ENCODE measurements at places on chromosomes 3 and 15.
A peak's percentile ranks its signal among the peaks of the same experiment; 100 is the strongest.

DNA sequence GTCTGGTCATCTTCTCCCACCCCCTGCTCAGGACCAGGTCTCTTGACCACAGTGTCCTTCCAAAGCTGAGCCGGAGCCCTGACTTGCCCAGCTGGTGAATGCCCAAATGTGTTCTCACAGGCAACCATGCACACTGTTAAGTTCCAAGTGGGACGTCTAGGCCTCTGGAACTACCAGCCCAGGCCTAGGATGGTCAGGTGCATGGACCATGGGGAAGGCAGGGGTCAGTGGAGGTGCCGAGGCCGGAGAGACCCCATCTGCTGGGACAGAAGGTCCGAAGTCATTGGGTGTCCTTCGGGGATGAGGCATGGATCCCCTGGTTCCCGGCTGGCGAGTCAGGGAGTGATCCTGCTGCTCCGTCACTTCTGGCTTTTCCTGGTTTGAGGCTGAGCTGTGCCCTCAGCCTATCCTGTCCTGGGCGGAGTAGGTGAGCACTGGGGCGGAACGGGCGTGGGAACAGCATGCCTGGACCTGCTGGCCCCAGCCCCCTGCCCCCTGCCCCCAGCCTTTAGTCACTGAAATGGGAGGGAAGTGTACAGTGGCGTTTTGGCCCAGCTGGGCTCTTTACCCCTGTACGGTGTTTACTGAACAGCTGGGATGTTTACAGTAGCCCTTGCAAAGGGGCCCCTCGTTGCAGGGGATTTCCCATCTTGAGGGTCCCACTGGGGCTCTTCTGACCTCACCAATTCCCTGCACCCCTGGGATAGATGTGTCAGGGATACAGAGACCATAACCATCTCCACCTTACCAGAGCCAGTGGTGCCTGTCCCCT is 12.1 kb downstream of the SEMA3F start:
- no peak for DNase-seq

DNA sequence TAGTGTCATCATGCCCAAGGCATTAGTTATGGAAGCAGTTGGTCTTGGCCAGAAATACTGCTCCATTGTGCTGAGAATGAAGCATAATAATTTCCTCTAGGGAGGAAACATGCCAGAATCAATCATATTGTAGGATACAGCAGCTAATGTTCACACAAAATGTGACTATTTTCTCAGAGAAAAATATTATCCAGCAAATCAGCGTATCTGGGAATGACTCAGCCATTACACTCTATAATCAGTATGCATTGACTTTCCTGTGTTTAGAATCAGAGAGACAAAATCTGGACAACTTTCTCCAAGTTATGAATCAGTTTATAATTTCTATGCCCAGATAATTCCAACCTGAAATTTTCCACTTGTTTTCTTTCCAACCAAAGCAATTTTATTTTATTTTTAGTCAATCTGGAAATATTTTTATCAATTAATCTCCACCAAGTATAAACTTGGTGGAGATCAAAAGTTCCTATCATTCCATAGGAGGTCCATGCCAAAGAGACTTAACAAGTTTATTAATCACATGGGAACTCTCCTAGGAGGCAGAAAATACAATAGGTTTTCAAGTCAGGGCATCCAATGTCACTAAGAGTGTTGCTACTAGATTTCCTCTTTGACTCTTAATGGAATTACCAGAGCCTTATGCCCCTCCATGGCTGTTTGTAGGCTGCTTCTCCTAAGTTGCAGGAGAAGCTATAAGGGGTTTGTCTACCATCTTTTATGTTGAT is 36.4 kb downstream of the SUCNR1 start:
- peak; percentile 26 for DNase-seq

DNA sequence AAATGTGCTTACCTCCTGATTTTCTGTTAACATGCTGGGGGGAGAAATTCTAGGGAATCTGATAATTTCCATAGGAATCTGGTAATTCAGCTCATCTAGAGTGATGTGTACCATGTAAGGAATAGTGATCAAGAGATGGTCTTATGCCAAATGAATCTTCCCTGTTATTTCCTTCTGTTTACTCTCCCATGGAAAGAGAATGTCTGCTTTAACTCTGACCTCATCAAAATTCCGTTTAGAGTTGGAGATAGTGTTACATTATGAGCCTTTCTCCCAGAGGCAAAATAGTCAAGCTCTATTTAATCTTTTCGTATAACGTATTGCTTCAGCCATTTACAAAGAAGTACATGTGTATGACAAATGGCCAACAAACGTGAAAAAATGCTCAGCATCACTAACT is 76.6 kb downstream of the ARHGEF26 start:
- DNase-seq = no peak

GRCh38 chr15:89126009-89126408 is 37.8 kb downstream of the ABHD2 start:
- DNase-seq = no peak

DNA sequence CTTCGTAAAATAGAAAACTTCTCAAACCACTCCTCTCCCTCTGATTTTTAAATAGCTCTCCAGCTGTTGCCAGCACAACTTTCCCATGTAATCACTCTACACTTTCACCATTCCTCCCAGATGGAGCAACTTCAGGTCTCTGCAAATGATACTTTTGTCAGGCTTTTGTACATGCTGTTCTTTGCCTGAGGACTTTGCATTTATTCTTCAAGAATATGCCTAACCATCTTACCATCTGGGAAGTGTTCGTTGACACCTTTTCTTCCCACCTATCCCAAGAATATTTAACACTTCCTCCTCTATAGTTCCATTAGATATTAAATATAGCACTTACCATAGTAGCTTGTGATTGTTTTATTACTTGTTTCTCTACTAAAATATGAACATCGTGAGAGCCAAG is 703.7 kb downstream of the CADM2 start:
- no peak for DNase-seq

DNA sequence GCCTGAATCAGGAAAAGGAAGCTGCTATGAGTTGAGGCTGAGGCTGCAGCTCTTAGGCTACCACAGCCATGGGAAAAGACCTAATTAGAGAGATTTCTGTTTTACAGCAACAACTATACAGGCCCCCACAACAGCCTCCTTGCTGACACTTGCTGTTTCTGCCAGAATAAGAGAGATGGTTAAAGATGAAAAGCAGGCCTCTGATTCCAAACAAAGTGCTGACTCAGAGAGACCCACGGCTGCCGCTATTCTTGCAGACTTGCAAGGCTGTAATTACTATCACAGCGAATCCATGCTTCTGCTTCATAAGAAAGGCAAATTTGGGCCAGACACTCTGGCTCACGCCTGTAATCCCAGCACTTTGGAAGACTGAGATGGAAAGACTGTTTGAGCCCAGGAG is 41.8 kb downstream of the MCF2L2 start:
- DNase-seq = no peak

GRCh38 chr3:154122552-154122911 is 1.3 kb downstream of the ARHGEF26 start:
- peak; percentile 17 for DNase-seq

- DNase-seq = peak; percentile 9
These were observed 111.0 kb downstream of the TPRG1 start for GRCh38 chr3:189282741-189283140.

- no peak for DNase-seq
These were observed 58.7 kb downstream of the SMAD3 start for GRCh38 chr15:67124111-67124510.

DNA sequence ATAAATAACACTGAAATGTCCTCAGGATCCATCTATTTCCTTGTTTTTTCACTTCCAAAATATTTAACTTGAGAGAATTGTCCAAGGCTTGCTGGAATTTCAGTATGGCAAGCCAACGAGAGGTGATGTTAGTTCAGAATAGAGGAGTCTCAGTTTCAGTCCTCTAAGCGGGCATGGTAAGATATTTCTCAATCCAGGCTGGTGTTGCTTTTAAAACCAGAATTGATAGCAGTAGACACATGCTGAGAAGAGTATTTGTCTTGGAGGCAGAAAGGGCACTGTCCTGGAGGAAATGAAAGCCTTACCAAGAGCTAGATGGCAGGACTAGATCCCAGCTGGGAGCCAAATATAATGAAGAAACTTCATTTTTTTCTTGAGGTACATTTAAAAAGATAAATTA is 23.1 kb downstream of the PHLDB2 start:
- DNase-seq = no peak

DNA sequence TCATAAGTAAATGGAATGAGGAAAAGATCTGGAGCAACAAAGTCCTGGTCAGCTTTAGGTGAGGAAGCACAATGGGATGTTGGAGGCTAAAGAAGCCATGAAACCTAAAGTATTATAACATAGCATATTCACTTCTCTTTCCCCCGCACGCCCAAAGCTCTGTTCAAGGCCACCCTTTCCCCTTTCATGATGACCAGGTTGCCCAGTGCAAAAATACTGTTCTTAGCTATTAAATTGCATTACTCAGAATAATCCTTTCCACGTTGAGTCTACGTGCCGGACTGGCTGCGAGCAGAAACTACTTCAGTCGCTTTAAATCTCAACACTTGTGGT is 589 bp upstream of the MAPKBP1 start:
- no peak for DNase-seq

GRCh38 chr15:33098094-33099058 is 96.1 kb downstream of the FMN1 start:
- DNase-seq = peak; percentile 77

- no peak for DNase-seq
These were observed 31.3 kb downstream of the TLE3 start for GRCh38 chr15:70066447-70066846.

DNA sequence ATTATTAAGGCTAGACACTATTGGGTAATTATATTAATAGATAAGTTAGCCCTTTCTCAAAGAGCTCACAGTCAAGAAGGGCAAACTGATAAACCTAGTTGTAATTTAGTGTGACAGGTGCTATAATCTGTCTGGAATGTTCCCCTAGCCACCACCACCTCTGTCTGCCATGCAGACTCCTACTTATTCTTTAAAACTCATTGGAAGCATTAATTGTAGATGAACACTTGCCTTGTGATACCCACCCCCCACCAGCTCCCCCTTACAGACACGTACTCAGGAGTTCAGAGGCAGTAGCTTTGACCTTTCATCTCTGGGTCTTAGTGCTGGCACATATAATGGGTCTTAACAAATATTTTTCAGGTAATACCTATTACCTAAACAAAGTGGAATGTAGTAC is 195.9 kb downstream of the TP63 start:
- no peak for DNase-seq

DNA sequence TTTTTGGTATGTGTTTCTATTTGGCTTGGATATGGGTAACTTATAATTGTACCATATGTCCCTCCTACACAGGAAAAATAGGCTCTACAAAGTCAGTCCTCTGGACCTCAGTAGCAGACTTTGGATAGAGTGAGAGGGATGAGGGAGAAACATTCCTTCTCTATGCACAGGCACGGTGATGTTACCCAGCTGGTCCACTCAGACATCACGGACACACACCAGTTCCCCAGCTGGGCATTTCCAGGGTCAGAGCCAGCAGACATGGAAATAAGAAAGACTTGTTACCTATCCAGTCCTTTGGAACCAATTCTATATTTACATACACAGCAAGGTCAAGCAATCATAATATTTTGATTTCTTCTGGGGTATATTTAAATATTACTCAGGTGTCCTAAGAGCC is 433.1 kb upstream of the KCNMB2 start:
- no peak for DNase-seq

GRCh38 chr15:101086394-101087171 is 165.3 kb downstream of the CHSY1 start:
- no peak for DNase-seq

DNA sequence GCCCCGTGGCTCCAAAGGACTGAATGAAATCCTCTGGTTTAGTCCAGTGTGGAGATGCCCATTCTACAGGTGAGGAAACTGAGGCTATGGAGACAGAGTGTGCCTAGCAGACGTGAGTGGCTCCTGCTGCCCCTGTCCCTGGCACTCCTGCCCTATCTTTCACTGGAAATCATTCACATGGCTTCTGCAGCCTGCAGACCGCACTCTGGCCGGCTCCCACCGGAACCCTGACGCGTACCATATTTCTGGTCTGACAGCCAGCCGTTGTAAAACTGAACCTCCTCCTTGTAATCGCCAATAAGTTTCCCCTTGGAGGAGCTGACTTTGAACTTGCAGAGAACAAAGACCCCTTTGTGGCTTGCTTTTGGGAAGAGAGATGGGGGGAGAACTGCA is 136.5 kb downstream of the CHSY1 start:
- no peak for DNase-seq

DNA sequence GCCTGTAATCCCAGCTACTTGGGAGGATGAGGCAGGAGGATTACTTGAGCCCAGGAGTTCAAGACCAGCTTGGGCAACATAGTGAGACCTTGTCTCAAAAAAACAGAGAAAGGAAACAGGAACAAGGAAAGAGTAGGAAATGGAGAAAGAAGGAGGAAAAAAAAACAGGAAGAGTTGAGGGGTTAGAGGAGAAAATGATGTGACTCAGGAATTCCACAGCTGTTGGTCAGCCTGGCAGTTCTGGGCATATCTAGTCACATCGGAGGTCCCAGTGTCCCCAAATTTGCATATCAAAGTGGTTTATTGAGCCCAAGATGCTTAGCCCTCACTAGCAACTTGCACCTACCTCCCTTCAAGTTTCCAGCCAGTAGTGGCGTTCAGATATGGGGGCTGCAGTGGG is 18.8 kb upstream of the JMJD7 start:
- DNase-seq = peak; percentile 35

- no peak for DNase-seq
These were observed 315.0 kb upstream of the NR2E3 start for GRCh38 chr15:71495398-71495780.

GRCh38 chr3:60025096-60026050 is 975.5 kb upstream of the CFAP20DC start:
- DNase-seq = peak; percentile 27

GRCh38 chr15:68765602-68766368 is 54.9 kb downstream of the ANP32A start:
- DNase-seq = no peak

- no peak for DNase-seq
These were observed 23.2 kb downstream of the MELTF start for GRCh38 chr3:197006446-197006845.

DNA sequence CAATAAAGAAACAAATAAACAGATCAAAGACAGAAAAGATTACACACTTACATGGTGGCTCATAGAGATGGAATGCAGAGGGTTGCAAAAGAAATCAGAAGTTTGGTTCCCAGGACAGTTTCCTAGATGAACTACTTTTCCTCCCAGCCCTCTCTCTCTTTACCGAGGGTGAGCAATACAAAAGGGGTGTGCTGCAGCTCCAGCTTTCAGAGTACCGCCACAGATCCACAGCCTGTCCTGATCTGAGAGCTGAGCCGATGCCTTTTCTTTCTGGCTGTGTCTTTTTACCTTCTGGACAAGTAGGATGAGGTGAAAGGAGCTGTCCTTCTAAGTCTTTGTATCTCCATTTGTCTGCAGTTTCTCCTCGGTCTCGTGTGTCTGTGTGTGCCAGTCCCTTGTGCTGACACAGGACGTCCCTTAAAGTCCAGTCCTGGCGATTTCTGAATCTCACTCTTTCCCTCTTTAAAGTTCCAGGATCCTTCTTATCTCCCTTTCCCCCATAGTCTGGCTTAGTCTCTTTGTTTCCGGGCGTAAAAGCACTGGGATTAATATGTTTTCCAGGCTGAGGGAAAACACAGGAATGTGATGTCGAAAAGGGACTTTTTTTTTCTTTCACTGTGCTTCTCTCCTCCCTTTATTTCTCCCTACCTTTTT is 540 bp downstream of the CCDC80 start:
- peak; percentile 64 for DNase-seq

- no peak for DNase-seq
These were observed 60.7 kb downstream of the UBE2E2 start for GRCh38 chr3:23263796-23264195.
